ENCODE measurements at places on chromosomes 3 and 15.

- DNase-seq = no peak
Observed at GRCh38 chr15:77032052-77032646, 37.2 kb downstream of the PSTPIP1 start.

- no peak for DNase-seq
Observed at GRCh38 chr3:184549796-184550577, 11.6 kb upstream of the EPHB3 start.

DNA sequence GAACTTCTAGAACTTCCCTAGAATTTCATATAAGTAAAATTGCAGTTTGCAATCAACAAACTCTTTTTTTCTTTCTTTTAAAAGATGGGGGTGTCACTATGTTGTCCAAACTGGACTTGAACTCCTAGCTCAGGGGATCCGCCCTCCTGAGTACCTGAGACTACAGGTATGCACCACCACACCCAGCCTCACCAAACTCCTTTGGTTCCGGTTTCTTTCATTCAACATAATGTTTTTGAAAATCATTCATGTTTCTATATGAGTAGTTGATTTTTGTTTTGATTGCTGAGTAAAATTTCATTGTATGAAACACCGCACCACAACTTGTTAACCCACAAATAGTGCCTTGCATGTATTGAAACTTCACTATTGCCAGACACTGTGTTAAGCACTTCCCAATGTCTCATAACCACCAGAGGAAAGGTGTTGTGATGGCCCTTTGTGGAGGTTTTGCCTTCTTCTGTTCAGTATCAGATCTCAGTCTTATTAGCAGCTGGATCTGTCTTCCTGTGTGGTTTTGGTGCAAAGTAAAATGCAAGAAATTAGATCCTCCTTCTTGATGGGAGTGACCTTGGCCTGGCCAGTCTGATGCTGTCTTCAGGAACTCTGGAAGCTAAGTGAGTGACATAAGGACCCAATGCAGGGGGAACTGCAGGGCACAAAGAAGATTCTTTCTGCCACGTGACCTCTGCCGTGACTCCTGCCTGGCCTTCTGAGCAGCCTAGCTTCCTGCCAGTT, 78.8 kb upstream of the UBE2E1 start:
- no peak for DNase-seq

DNA sequence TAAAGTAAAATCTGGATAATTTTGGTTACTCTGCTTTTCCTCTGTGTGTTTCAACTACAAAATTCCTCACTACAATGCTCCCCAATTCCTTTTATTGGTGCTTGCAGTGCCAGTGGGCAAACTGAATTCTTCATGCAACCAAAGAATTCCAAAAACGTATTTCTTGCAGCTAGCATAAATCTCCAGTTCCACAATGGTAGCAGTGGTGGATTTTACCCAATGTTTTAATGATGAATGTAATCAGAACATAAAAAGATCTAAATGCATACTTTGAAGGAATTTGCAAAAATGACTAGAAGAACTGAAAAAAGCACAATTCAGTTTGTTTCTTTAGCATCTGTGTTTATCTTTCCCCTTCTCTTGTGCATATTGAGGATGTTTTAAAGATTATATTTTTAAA, 359.6 kb upstream of the TPRG1 start:
- DNase-seq = no peak

GRCh38 chr15:43275740-43276562, 9.2 kb upstream of the TGM5 start:
- no peak for DNase-seq

DNA sequence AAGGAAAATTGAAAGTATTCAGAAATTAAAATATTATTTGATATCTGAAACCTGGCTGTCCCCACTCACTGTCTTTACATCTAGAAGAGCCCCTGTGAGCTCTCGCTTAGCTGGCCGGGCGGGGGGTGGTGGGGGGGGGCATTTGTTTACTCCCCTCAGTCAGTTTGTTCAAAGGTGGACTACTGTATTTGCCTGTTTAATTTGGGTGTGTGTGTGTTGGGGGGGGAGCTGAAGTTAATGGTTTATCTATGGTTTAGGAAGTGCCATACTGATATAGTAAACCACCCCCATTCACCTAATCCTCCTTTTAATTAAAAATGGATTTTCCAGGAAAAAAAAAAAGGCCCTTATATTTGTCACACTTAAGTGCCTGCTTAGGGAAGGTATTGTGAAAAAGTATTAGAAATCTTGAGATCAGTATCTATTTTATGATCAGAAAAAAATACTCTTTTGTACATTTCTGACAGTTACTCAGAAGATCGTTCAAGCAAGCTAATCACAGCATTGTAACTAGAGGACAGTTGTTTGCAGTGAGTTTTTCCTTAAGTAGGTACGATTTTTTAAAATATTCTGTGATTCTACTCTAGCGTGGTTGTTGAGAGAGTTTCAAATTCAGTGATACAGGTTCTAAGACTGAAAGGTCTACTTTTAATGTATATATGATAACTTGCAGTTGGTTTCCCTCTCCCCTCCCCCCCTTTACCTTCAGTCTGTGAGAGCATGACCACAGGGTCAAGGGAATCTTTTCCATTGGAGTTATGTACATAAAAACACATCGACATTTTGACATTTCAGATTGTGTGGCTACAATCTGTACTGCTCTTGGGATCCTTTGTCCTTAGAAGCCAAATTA, 8.5 kb downstream of the NR2F2 start:
- no peak for DNase-seq

DNA sequence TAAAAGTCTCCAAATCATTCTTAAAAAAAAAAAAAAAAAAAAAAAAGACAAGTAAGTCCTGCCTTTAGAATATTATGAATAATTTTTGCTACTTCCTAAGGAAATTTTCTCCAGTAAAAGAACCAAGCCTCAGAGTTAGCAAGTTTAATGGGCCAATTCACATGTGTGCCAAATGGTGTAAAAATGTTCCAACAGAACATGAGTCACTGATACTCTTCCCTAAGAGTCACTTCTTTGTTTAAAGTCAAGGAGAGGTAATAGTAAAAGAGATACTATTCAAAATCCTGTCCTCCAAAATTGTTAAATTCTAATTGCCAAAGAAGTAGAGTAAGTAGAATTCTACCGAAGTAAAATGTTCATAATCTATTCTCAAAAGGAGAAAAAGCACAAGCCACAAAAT, 17.7 kb upstream of the CPA3 start:
- DNase-seq = no peak

DNA sequence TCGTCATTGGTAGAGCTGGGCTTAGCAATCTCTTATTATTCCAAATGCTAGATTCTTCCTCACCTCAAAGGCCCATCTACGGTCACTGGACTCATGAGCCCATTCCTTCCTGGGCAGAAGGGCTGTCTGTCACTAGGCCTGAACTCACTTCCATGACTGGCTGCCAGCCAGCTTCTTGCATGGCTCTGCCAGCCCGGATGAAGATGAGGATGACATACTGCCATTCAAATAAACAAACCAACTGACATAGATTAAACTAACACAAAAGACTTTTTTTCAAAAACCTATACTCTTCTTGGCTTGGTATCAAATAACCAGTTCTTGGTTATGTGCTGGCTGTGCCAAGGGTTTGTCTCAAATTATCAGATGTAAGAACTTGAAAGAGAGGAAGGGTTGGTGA, 23.8 kb downstream of the ISL2 start:
- no peak for DNase-seq

GRCh38 chr3:27138005-27138404, 231.2 kb downstream of the NEK10 start:
- DNase-seq = no peak

DNA sequence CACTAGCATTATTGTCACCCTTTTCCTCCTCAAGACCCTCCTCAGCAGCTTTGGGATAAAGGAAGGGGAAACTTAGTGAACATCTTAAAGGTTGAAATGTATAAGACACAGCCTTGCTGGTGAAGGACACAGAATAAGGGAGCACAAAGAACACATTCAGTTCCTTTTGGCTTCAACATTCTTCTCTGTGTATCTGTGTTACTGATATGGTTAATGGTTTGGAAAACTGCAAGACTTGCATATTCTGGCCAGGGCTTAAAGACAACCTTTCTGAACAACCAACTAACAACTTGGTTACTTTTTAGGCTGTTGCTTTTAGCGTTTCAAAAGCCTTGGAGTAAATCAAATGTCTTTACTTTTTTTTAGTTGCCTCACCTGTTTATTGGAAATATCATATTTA, 680.5 kb downstream of the MECOM start:
- no peak for DNase-seq

- DNase-seq = no peak
Observed at GRCh38 chr3:64049136-64049535, 25.8 kb upstream of the PSMD6 start.

DNA sequence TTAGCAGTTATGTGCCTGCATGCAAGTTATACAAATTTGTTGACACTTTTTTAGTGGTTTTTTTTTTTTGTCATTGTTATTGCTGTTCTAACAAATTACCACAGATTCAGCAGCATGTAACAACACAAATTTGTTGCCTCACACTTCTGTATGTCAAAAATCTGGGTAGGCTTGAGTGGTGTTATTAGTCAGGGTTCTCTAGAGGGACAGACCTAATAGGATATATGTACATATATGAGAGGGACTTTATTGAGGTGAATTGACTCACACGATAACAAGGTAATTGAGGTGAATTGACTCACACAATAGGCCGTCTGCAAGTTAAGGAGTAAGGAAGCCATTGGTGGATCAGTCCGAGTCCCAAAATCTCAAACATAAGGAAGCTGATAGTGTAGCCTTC, 15.0 kb upstream of the PLSCR1 start:
- no peak for DNase-seq

GRCh38 chr3:142053244-142053643, 96.1 kb downstream of the TFDP2 start:
- no peak for DNase-seq

GRCh38 chr3:5731100-5731499, 543.6 kb downstream of the EDEM1 start:
- DNase-seq = no peak
